ENCODE measurements at places on chromosomes 6 and 20.

DNA sequence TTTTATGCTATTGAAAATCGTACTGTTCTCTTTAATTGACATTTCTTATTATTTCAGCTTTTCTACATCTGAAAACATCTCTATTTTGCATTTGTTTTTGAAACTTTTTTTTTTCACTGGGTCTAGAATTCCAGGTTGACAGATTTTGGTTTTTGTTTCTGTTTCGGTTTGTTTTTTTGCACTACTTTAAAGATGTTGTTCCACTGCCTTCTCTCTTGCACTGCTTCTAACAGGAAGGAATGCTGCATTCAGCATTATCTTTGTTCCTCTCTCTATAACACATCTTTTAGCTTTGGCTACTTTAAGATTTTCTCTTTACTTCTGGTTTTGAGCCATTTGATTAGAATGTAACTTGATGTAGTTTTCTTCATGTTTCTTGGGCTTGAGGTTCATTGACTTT is 20.1 kb upstream of the SLC17A1 start:
- no peak for DNase-seq

DNA sequence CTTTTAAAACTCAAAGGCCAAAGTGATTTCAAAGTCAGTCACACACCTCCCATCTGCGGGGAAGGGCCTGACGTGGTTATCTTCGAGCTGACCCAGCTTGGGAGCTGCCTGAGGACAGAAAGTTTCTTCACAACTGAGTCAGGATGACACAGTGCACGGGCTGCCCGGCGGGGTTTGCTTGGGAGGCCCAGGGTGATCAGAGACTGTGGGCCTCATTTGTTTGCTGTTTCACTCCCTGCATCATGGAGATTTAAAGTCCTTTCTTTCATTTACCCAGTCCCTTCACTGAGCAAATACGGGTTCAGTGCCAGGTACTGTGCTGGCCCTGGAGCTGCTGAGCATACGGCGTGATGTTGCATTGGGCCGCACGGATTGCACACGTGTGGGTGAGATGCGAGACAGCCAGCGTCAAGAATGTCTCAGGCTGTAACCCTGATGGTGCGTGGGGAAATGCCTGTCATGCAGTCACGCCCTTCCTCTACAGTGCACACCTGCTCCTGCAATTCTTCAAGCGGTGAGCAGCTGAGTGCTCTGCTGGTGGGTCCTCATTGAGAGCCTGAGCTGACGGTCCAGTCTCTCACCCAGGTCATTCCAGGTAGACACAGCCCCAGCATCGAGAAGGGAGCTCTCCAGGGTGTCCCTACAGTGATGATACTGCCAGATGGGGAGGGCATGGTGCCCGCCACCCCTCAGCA is 82.7 kb upstream of the PMEPA1 start:
- no peak for DNase-seq

DNA sequence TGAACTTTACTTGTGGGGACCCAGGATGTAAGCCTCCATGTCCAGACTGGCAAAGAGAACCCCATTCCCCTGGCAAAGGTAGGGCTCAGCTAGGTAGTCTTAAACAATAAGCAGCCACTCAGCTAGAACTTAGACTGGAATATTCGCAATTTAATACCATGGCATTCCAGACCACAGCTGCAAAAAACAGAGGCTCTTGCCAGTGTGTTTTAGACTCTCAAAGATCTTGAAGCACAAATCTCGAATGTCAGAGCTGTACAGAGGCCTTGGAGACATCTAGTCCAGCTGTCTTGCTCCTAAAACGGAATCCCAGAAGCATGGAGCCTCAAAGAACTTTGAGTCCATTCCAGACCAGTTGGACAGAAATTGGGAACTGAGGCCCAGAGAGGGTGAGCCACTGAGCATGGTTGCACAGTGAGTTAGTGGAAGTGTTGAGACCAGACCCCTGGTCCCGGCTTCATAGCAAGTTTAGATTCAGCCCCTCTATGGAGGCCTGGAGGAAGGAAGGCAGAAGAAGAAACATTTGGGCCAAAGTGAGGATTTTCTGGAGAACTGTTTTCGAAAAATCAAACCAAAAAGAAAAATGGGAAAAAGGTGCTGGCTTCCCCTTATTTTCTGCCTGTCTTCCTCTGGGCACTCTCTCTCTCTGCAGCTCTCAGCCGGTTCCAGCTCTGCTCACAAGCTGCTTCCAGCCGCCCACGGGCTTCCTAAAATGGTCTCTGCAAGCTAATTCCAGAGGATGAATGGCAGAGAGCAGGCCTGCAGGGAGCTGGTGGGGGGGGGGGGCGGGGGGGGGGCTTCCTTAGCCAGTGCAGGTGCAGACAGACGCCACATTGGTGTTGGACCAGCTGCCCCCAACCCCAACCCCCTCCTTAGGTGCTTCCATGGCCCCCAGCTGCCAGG is 32.4 kb downstream of the AAR2 start:
- DNase-seq = no peak

DNA sequence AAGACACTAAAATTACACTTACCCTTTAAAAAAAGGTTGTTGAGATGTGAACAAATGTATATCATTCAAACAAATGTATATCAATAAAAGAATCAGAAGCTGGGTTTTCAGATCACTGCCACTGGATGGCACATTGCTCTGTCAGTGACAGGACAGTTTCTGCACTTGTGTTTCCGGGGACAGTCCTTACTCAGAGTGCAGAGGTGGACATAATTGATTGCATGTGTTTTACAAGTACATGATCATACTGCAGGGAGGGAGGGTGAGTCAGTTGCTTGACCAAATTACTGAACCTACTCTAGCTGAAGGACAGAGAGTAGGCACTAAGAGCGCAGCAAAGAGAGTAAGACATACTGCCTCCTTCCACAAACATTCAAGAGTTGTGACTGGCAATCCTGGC is 302.3 kb downstream of the TENT5A start:
- no peak for DNase-seq

DNA sequence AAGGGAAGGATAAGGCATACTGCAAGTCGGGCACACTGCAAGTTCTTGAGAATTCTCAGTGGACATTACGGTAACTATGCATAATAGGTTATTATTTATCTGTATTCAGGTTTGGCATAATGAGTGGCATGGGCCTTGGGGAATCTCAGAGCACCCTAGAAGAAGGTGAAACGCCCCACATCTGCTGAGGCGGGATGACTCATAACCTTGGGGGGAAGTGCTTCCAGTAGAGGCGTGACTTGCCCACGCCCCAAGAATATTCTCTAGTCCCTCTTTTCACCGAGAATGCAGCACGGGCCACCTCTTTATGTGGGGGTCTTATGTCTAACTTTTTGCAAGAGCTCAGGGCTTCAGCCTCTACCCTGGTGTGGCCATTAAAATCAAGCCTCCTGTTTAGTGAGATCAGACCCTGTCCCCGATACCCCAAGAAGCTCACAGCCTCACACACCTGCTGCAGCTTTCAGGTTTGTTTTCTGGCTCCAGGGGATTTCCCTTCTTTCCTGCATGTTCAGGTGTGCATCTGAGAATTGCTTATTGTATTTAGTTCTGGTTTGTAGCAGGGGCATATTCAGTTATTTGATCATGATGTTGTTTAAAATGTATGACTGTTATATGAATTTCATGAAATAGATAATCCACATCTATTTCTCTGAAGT is 19.1 kb downstream of the ZFP64 start:
- no peak for DNase-seq

Measured in effector memory CD8-positive, alpha-beta T cell (primary cell).